ENCODE measurements at places on chromosomes 7 and 10.

DNA sequence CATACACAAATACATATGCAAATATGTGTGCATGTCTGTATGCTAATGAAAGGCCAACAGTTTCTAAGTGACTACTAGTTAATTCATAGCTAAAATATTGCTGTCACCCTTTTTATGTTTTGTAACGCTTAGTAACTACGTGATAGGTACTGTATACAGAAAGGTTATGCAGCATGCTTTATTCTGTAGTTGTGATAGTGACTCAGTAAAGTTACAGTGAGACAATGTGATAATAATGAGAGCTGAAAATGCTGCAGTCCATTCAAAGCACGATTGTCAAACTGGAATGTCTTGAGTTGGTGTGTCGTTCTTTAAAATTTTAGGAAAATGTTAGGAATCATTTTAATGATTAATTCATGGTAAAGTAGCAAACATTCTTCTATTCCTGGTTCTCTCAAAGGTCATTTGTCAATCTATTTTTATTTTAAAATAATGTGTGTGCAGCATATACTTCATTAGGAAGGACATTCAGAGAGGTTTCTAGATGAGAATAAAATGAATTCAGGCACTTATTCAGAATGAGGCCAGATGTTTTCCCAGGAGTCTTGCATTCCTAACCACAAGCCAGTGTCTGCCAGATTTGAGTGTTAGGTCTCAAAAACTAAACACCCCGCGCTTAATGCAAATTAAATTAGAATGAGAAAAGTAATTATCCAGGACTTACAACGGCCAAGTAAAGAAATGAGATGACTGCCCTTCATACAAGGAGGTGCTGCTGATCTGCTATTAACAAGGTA is 408.8 kb upstream of the FZD8 start:
- no peak for DNase-seq

GRCh38 chr10:126661841-126662515 is 8.5 kb downstream of the C10orf90 start:
- DNase-seq: no peak

DNA sequence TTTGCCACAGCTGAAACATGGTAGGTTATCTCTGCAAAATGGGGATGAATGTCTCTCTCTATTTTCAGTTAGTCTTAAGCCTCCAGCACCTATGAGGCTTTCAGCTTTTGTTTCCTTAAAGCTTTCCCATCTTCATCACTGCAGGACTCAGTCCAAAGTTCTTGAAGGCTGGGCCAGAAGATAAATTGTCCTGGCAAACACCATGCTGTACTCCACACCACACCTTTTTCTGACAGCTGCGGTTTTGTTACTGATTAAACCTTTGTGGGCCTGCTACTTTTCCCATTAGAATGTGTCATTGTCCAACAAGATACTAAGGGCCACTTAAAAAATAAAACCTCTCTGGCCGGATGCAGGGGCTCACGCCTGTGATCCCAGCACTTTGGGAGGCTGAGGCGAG is 87.2 kb upstream of the A1CF start:
- no peak for DNase-seq

DNA sequence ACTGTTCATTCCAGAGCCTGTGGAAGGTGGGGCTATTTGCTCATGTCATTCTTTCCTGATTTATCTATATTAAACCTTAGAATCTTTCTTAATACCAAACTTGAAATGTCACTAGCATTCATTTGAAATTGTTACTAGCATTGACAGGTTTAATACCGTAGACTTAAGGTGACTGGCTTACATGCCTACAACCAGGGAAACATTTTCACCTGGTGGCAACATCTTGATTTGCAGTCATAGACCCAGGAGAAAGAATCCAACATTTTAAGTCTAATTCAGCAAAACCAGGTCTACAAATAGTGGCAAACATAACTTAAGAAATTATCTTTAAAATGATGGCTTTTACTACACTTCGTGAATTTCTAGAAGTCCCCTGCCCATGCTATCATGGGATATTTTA is 353.7 kb downstream of the HTR7 start:
- DNase-seq: no peak

DNA sequence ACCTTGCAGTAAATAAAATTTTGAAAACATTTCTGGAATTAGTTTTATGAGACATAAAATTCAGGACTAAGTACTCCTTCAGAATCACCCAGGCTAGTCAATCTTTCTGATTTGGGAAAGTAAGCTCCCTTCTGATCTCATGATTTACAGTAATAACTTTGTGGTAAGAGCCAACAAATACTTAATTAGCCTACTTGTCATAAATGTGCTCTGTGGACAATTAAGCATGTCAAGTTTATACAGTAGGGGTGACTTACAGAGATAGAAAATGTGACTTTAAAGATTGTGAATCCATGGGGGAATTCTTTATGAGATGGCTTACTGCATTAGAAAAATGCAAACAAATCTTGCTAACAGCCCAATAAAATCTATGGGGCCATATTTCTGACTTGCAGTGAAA is 616.9 kb upstream of the GHITM start:
- DNase-seq: no peak

DNA sequence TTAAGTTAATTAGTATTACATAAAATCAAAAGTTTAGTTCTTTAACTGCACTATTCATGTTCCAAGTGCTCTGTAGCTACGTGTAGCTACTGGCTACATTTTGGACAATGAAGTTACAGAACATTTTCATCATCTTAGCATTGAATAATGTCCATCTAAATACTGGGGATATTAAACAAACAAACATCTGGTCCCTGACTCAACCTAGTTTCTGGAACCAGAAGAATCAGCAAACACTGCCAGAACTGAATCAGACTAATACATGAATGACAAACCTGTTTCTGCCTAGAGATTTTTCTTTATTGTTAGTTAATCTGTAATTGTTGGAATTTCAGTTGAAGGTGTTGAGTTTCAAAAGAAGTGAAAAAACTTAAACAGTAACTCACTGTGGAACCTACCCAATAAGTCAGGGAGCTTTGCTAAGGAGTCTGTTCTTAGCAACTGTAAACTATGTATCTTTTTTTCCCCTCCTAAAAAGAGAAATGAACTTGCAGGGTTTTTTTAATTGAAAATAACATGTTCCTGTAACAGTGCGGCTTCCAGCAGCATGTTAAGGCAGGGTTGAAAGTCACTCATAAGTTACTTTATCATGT is 58.3 kb downstream of the CDK13 start:
- DNase-seq: no peak

DNA sequence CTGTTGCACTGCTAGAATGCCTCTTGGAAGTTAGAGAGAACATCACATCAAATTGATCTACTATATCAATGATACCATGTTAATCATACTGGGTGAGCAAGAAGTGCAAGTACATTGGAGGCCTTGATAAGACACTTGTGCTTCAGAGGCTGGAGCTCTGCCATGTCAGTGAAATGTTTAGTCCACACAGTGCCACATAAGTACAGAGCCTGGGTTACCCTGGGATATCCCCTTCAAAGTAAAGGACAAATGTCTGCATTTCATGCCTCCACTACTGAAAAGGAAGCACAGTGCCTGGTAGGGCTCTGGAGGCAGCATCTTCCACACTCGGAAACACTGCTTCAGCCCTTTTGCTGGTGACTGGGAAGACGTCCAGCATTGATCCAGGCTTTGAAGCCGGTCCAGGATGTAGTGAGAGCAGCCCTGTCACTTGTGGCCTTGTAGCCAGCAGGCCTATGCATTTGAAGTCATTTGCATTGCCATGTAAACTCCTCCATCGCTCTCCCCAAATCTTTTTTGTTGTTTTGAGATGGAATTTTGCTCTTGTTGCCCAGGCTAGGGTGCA is 15.7 kb upstream of the STN1 start:
- DNase-seq: no peak

- no peak for DNase-seq
Observed at GRCh38 chr7:116565981-116566380, 41.1 kb downstream of the CAV1 start.

DNA sequence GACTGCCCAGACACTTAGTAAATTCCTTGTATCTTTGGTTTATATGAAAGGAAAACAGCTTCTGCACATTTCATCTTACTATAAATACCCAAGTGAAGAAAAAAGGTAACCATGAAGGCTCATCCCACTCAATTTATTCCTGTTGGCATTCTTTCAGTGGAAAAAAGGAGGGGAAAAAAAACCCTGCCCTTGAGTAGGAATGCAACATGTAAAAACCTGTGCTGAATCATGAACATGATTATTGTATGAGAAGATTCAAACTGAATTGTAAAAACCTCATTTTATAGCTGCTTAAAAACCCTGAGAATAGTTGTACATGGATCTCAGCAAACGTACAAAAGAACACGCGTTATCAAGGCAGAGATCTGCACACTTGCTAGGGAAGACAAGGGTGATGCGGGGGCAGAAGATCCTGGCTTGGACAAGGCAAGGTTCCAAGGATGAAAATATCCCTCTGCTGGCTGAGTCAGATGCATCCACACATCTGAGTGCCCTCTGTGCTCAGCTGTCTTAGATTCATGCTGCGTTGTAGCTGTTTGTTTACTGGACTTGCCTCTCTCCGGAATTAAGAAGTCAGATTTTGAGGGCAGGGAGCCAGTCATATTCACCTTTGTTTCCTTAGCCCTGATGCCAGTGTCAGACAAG is 658.2 kb downstream of the PARD3 start:
- DNase-seq: no peak

- DNase-seq: no peak
Observed at GRCh38 chr7:119572541-119572940, 700.4 kb upstream of the KCND2 start.

GRCh38 chr10:126270111-126270510 is 118.2 kb downstream of the ADAM12 start:
- no peak for DNase-seq

DNA sequence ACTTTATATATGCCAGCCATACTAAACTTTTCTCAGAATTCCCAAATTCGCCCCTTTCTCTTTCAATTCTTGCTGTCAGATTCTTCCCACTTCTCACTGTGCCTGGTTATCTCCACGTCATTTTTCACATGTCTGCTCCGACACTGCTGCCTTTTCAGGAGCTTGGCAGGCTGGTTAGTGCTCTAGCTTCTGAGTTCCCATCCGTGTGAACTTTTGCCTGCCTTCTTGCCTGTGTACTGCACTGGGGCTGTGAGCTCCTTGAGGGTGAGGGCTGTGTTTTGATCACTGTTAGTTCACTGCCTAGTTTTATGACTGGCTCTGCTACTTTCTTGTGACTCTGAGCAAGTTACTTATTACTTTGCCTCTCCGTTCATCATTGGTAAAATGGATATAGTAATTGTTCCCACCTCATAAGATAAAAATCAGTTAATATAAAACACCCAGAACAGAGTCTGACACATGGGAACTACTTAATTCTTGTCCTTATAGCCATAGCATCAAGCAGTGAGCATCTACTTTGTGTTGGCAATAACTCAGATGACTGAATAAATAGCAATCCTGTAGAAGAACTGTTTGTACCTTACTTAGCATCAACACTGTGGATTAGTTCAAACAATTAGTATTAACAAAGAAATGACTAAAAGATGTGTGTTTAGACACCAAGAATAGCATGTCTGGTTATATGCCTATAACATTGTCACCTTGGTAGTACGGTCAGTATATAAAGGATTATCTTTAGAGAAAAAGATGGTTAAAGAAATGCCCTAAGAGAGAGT is 5.5 kb downstream of the GSTO1 start:
- DNase-seq: no peak

- DNase-seq: no peak
Observed at GRCh38 chr7:137934941-137935883, 66.7 kb downstream of the CREB3L2 start.

- DNase-seq: no peak
Observed at GRCh38 chr10:131431978-131432690, 120.6 kb upstream of the TCERG1L start.

DNA sequence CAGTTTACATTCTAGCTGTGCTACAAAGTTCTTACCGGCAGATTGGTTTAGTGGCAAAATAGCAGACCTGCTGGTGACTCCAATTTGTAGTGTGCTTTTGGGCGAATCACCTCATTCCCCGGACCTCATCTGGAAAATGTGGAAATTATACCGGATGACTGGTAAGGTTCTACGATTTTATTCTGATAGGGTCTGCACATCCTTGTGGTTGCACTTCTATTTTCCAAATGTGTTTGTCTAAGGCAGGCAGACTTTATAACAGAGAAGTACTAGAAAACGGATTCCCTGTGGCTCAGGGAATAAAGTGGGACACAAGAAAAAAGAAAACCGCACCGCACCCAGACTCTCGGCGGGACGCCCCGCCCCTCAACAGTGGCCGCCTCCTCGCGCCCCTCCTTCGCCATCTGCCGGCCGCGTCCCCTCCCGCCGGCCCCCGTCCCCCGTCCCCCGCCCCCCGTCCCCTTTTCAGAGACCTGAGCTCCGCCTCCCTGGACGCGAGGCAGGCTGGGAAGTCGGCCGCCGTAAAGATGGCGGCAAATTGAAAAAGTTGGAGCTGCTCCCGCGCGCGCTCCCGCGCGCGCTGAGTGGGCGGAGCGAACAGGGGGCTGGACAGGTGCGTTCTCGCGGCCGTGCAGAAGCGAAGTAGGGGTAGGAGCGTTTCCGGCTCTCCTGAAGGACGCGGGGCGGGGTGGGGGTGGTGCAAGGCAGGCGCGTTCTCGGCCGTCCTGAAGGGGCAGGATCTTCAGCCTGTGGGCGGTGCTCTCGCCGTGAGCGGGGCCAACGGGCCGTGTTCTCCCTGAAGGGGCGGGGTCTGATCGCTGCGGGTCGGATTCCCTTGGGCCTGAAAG is 532 bp upstream of the CCM2 start:
- peak; percentile 91 for DNase-seq

DNA sequence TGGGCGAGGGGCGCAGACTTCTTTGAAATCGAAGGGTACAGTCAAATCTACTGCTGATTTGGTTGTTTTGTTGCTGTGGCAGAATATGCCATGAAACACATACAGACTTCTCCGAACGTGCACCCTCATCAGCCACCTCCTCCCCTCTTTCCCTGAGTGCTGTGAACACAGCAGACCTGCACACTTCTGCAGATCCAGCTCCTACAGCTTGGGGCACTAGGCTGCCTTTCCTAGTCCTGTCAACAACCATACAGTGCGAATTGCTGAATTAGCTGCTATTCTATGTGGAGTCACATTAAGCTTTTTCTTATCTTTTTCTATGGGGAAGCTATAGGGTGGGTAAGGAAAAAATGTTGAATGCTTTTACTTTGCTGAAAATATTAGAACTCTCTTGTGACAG is 57.5 kb downstream of the COL17A1 start:
- DNase-seq: no peak
